T47D (cell line): ENCODE measurements at places on chromosomes 6 and 20.

- DNase-seq = peak; percentile 75
Observed at GRCh38 chr20:10469599-10469998, 34.5 kb downstream of the SLX4IP start.

DNA sequence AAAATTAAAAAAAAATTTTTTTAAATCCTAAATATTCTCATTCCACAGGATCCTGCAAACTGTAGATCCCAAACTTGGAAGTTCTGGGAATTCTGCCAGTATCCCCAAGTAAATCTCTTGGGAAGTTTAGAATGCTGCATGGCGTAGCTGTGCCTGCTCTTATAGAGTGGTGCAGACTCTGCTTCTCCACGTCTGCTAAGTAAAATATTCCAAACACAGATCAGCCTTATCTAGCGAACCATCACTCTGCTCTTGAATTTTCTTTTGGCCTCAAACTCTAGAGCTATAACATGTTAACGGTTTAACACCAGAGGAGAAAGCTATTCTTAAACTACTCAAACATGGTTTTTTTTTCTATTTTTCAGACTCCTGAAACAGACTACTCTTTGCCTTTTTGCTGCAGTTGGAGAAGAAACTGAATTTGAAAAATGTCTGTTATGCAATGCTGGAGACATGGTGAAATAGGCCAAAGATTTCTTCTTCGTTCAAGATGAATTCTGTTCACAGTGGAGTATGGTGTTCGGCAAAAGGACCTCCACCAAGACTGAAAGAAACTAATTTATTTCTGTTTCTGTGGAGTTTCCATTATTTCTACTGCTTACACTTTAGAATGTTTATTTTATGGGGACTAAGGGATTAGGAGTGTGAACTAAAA lies 138.5 kb upstream of the AKAP12 start:
- DNase-seq = no peak

DNA sequence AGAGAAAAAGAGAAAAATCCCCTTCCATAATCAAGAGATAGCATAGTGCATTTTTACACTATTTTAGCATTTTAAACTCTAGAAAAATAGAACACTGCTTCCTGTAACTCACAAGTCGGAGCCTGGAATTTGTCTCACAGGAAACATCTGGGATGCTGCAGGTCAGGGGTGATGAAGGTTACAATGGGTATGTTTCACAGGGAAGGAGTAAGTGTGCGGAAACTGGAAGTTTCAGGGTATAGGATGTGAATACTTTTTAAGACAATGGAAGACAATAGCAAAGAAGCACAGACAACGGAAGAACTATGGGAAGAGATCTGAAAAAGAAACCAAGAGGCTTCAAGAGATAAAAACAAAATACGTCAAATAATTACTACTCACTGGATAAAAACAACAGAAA lies 361.0 kb upstream of the MARCKS start:
- DNase-seq = no peak

- no peak for DNase-seq
Observed at GRCh38 chr20:60648556-60648955, 603.5 kb upstream of the CDH4 start.

- DNase-seq = no peak
Observed at GRCh38 chr6:105301072-105301503, 101.8 kb downstream of the PREP start.

- DNase-seq = no peak
Observed at GRCh38 chr6:48859562-48860123, 603.4 kb downstream of the MMUT start.

DNA sequence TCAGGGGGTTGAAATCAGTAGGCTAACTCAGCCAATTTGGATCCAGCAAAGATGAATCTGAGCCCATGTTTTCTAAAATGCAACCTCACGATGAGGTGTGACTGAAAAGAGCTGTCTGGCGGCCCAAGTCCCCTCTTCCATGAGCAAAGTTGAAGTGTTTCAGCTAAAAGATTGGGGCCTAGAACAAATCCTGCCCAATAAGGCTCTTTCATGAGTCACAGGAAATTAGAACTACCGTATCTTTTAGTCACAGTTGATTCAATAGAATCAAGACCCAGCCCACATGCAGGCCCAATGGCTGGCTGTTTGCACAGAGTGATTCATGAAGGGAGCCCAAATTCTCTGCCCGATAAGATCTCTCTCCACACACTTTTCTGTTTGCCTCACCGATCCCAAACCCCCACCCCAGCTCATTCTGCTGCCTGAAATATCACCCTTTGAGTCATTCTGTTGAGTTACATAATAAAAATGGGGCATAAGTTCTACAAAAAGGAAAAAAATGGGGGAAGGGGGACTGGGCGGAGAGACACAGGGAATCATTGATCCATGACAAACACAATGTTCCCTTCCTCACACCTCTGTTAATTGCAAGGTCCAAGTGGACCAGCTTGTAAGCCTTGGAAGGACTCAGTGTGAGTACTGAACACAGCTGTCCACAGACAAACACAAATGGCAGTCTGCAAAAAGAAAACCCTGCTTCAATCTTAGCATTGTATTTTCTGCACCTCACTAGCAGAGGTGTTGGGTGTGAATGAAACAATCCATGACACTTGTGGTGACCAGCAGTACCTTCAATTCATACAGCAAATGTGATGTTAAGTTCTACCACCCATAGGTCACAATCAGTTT lies 13.8 kb downstream of the FOXQ1 start:
- no peak for DNase-seq

GRCh38 chr6:127811900-127812570 lies 88.8 kb downstream of the THEMIS start:
- DNase-seq = no peak

- DNase-seq = no peak
Observed at GRCh38 chr6:33492093-33492492, 37.7 kb downstream of the ZBTB9 start.

DNA sequence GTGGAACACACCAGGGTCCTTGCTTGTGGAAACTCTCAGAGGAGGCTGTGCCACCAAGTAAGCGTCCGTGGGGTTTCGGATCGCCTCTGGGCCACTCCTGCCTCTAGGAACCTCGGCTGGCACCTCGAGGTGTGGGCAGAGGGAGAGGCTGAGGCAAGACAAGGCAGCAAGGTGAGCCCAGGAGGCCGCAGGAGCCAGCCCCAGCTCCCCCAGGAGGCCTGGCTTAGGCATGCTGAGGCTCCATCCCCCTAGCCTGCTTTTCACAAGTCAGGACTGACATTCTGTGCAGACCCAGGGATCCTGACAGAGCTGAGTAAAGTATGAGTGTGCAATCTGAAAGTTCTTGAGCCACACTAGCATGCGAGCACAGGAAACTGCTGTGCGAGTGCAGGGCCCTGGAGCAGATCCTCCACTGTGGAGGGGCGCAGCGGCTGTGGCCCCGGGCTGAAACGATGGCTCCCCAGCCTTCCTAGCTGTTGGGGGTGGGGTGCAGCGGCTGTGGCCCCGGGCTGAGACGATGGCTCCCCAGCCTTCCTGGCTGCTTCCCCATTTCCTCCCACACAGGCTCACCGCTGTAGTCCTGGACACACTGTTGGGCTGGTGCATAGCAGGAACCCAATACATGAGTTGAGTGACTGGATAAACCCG lies 75.2 kb upstream of the CD93 start:
- no peak for DNase-seq

GRCh38 chr6:35026434-35027222 lies 114.5 kb downstream of the TCP11 start:
- DNase-seq = no peak

- DNase-seq = no peak
Observed at GRCh38 chr20:22815206-22815551, 219.9 kb upstream of the SSTR4 start.

- no peak for DNase-seq
Observed at GRCh38 chr20:5652626-5653553, 97.3 kb upstream of the SHLD1 start.

- peak; percentile 37 for DNase-seq
Observed at GRCh38 chr20:19964289-19965265, 52.6 kb upstream of the NAA20 start.

- DNase-seq = no peak
Observed at GRCh38 chr6:41692080-41692675, 43.2 kb downstream of the TFEB start.

DNA sequence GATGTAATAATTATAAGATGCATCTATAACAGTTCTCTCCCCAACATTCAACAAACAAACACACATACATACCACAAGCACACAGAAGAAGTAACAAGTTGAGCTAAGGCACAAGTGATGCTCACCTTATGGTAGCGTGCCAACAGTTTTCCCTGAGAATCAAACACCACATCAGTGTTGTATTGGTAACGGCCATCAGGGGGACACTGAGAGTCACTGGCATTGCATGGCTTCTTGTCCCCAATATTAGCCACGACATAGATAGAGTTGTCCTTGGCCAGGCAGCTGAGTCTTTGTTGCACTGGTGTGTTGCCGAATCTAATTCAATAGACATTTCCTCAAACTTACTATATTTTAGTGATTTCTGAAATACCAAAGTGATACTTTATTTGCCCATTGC lies 14.8 kb upstream of the VNN1 start:
- DNase-seq = peak; percentile 2

DNA sequence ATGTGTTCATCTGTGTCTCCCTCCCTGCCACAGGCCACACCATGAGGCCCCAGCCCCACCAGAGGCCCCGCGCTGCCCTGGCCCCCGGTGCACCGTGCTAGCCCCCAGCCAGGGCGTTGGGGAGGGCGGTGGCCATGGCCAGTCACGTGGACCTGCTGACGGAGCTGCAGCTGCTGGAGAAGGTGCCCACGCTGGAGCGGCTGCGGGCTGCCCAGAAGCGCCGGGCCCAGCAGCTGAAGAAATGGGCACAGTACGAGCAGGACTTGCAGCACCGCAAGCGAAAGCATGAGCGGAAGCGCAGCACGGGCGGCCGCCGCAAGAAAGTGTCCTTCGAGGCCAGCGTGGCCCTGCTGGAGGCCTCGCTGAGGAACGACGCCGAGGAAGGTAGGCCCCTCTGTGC lies 30.3 kb downstream of the PPP1R16B start:
- no peak for DNase-seq

DNA sequence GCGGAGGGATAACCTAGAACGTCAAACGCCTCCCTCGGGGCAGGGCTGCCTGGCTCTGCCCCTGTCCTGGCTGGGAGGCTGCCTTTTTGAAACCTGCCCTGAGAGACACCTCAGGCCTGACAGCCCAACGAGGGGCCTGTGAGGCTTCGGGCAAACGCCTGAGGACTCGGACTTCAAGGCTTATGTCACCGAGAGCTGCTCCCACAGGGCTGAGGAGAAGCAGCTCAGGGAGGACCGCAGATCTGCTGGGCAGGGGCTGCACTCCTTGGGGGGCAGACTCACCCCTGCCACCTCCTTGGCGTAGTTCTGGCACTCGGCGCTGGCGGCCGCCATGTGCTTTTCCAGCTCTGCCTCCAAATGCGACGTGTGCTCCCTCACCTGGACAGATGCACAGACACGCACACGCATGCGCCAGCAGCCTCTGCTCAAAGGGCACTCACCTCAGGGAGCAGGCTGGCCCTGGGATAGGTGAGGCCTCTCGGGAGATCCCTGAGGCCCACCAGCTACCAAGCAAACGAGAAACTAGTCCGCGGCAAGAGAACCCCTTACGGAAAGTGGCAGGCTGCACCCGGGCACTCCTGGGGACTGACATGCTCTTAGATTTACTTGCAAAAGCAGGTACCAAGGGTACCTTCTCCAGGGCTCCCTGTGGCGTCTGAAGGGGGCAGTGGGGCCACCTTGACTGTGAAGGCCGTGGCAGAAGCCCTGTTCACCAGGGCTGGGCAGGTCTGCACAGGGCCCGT lies 49.6 kb downstream of the DSTN start:
- DNase-seq = no peak

- no peak for DNase-seq
Observed at GRCh38 chr6:61755739-61756138, 530.3 kb downstream of the KHDRBS2 start.

GRCh38 chr6:73969971-73970970 lies 274.3 kb downstream of the CD109 start:
- peak; percentile 60 for DNase-seq

DNA sequence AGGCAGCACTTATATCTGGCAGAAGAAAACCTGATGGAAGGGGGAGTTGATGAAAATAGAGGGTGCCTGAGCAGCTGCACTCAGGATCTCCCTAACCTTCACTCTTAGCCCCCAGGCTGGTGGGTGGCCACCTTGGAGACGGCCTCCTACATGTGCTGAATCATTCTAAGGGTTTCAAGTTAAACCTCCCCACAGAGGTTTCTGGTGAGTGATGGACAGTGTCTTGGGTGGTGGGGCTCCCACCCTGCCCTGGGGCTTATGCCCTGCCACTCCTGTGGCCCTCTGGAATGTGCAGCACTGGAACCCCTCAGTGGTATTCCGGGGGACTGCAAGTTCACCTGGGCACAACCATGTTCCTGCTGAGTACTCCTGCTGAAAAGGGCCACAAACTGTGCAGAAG lies 357.2 kb downstream of the CD83 start:
- no peak for DNase-seq

DNA sequence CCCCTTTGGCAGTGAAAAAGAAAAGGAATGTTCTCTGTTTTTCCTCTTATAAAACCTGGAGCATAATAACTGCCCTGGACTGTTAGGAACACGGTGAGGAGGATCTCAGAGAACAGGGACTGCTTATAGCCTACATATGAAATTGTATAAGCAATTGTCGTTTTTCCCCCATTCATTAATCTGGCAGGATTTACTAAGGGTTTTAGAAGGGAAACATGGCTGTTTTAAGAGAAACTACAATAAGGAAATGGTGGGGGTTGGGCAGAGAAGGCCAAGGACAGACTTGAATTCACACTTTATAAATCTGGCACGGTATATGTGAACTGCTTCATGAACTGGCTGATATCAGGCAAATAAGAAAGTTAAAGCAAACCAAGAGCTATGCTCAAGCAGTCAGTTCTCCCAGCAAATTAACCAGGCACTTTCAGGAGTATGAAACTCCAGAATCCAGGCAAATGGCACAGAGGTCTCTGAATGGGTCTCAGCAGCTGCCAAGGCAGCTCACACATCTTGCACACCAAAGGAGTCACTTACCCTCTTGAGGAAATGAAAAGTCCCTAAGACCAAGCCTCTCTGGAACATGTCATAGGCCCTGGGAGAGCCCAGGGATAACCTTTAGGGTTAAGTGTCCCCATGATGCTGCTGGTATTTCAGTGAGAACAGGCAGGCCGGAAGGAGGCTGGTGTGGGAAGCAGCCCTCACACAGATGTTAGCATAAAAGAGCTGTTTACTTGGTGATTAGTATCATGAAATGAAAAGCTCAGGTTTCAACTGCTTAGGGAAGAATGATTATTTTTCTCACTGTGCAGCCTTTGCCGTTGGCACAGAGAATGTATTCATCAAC lies 260.5 kb upstream of the MARCKS start:
- DNase-seq = no peak

GRCh38 chr6:124539096-124539495 lies 423.1 kb upstream of the RNF217 start:
- no peak for DNase-seq

DNA sequence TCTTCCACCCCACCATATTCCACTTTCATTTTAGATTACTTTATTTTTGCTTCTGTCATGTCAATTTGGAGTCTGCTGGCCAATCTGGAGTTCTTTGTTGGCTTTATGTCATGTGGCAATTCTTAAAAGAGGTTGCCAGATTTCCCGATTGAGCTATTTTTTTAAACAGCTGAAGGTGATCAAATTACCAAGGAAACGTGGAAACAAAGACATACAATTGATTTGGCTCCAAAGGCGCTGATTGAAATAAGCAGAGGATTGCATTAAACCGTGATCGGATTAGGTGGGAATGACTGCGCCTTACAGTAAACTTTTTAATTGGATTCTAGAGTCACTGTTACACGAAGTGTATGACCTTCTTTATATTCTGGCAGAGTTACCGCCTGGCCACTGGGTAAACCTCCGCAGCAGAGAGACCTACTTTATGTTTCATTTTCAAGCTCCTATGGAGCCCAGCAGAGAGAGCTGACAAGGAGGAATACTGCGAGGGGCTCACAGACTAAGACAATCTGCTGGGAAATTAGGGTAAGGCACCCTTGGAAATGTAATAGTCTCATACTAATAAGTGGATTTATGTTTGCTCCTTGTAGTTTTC lies 37.9 kb downstream of the SIM1 start:
- no peak for DNase-seq
